Esophagus squamous epithelium (tissue), 5 donors: ENCODE measurements at places on chromosomes 6 and 20.

DNA sequence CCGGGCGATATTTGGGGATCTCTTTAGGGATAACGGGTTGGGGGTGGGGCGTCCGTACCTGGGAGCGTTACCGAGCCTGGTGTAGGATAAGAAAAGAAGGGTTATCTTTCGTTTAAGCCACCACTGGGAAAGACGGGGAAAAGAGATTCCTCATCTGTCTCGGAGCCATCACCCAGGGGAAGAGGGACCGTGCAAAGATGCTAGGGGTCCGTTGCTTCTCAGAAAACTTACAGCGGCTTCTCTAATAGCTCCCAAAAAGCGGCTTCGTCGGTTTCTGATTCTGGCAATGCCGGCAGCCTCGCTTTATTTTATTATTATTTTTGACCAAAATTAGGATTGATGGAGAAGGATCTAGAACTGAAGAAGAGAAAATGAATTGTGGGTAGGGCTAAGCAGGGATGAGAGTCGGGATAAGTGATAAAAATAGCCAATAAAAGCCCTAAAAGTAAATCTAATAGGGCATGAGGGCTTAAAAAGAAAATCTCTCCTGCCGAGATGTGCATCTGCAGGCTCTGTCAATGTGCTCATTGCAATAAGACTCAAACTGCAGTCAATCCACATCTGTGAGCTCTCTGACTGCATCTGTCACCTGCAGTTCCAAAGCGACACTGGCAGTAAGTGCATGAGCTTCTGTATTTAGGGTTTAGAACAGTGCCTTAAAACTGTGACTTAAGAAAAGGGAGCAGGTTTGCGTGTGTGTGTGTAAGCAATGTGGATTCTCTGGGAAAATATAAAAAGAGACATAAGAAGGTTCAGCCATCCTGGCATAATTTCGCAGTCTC lies 801 bp downstream of the TBPL1 start:
- DNase-seq = no peak
- H3K4me1 ChIP-seq = peaks cover 40% of the 10 kb centered on the region
- peak overlapping the region; percentile 91 for H3K27ac ChIP-seq
- H3K36me3 ChIP-seq = no peaks in the 10 kb centered on the region
- H3K4me3 ChIP-seq = peak overlapping the region; percentile 99

GRCh38 chr6:11201015-11201414 lies 31.5 kb downstream of the NEDD9 start:
- H3K27me3 ChIP-seq = no peaks in the 10 kb centered on the region
- DNase-seq = no peak
- H3K27ac ChIP-seq = no peak overlapping the region

- H3K27ac ChIP-seq = peak overlapping the region; percentile 83
- H3K27me3 ChIP-seq = no peaks in the 10 kb centered on the region
- no peak for DNase-seq
- peak overlapping the region; percentile 60 for H3K4me3 ChIP-seq
- no peaks in the 10 kb centered on the region for H3K36me3 ChIP-seq
Observed at GRCh38 chr6:29626948-29627754, 5.8 kb downstream of the GABBR1 start.

DNA sequence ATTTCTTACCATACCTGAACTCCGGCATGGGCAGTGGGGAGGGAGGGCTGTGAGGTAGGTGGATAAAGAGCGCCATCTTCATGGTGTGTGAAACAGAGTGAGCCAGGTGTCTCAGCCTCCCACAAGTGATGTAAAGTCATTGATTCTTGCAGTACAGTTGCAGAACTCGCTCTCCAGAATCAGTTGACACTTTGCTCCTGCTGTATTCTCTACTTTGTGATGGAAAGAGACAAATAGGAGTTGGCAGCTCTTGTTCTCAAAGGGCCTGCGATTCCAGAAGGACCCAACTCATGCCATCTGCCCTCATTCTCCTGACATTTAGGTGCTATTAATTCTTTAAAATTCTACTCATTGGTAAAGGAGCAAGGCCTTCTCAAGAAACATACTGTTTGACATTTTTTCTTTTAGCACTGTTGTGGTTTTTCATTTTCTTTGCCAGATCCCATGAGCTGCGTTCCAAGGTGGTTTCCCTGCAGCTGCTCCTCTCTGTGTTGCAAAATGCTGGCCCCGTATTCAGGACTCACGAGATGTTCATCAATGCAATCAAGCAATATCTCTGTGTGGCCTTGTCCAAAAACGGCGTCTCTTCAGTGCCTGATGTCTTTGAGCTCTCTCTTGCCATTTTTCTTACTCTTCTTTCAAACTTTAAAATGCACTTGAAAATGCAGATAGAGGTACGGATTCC lies 49.3 kb downstream of the ARFGEF2 start:
- no peak overlapping the region for H3K4me3 ChIP-seq
- peaks cover 2% of the 10 kb centered on the region for H3K4me1 ChIP-seq
- DNase-seq = no peak
- no peak overlapping the region for H3K27ac ChIP-seq

- DNase-seq = no peak
- no peaks in the 10 kb centered on the region for H3K4me1 ChIP-seq
- H3K4me3 ChIP-seq = no peak overlapping the region
- H3K36me3 ChIP-seq = no peaks in the 10 kb centered on the region
Observed at GRCh38 chr6:90575267-90575666, 11.6 kb downstream of the MAP3K7 start.

- peaks cover 19% of the 10 kb centered on the region for H3K4me1 ChIP-seq
- H3K36me3 ChIP-seq = no peaks in the 10 kb centered on the region
- H3K4me3 ChIP-seq = no peak overlapping the region
- peak overlapping the region; percentile 75 for H3K27ac ChIP-seq
- no peaks in the 10 kb centered on the region for H3K27me3 ChIP-seq
- no peak for DNase-seq
Observed at GRCh38 chr6:56671651-56672461, 29.2 kb upstream of the DST start.

DNA sequence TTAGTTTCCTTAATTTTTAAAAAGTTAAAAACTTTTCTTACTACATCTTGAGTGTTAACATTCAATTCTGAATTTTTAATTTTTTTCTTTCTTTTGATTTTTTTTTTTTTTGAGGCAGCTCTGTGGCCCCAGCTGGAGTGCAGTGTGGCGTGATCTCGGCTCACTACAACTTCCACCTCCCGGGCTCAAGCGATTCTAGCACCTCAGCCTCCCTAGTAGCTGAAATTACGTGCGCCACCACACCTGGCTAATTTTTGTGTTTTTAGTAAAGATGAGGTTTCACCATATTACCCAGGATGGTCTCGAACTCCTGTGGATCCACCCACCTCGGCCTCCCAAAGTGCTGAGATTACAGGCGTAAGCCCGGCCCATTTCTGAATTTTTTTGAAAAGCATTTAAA lies 1.2 kb downstream of the DDX43 start:
- no peaks in the 10 kb centered on the region for H3K36me3 ChIP-seq
- DNase-seq = no peak
- no peaks in the 10 kb centered on the region for H3K27me3 ChIP-seq
- no peak overlapping the region for H3K27ac ChIP-seq

DNA sequence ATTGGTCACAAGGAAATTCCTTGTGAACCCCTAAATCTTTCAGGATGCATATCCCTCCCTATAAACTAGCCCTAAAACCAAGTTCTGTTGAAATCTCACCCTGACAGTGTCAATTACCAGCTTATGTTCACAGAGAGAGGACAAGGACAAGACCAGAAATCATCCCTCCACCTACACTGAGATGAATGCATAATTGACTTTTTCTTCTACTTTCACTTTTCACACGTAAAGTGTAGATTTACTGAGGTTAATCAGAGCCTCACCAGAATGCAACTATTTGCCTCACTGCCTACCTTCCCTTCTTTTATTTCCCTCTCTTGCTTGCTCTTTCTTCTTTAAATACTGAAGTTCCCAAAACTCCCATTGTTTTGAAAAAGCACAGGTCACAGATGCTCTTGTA lies 15.3 kb upstream of the NKAIN2 start:
- H3K27me3 ChIP-seq = no peaks in the 10 kb centered on the region
- DNase-seq = no peak
- no peaks in the 10 kb centered on the region for H3K4me1 ChIP-seq
- no peak overlapping the region for H3K4me3 ChIP-seq

DNA sequence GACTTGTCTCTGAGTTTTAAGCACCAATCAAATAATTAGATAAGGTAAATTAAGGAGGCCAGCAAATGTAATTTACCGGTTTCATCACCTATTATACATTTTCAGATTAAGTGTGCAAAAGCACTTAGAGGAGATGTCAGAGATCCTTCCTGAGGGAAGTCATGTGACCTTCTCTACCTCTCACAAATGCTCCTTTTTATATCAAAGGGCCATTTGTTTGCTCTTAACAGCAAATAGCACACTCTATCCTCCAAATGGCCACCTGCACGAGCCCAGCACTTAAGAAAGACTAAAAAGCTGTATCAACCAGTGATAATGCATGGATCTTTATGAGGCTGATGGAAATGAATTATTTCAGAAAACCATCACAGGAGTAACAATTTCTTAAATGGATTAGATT lies 149.4 kb downstream of the ELOVL4 start:
- no peaks in the 10 kb centered on the region for H3K4me1 ChIP-seq
- no peaks in the 10 kb centered on the region for H3K36me3 ChIP-seq
- H3K4me3 ChIP-seq = no peak overlapping the region
- no peak for DNase-seq
- no peaks in the 10 kb centered on the region for H3K27me3 ChIP-seq
- H3K27ac ChIP-seq = no peak overlapping the region

DNA sequence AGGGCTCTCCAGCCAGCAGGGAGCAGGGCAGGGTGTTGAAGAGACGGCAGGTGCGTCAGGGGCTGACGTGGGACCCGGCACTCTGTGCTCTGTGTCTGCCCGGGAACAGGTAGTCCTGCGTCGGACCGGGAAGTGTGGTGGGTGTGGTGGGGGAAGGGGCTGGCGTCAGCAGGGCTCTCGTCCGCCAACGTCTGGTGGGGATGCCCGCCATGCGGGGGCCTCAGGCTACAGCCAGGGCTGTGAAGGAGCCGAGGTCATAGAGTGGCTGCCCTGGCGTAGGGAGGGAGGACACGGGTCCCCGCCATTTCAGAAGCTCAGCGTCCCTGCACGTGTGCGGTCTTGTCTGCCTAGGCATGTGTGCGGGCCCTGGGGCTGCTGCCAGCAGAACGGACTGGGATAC lies 25.3 kb downstream of the DNAJC5 start:
- DNase-seq = no peak
- H3K4me3 ChIP-seq = no peak overlapping the region
- no peaks in the 10 kb centered on the region for H3K4me1 ChIP-seq

DNA sequence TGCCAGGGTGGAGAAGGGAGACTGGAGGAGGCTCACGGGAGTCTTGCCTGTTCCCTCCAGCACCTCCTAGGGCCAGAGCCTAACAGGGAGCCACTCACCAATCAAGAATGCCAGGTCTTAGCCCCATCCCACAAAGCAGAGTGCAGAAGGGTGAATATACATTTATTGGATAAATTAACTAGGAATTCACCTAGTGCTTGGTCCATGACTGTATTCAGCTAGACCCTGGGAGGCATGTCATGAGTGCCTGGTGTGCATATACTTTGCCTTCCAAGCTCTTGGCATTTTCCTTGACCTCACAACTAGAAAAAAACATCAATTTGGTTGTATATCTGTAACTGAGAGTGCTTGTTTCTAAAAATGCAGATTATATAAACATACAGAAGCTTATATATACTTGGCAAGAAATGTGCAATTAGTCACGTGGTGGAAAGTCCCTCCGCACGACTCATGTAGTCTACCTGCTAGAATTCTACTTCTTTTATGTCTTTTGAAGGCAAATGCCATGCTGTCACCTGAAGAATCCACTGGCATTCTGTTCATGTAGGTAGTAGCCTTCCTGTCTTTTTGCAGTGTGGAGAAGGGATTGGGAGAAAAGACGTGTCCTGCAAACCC lies 991.0 kb downstream of the KIF16B start:
- no peaks in the 10 kb centered on the region for H3K4me1 ChIP-seq
- no peaks in the 10 kb centered on the region for H3K27me3 ChIP-seq
- DNase-seq = no peak
- H3K36me3 ChIP-seq = no peaks in the 10 kb centered on the region
- H3K27ac ChIP-seq = no peak overlapping the region

- no peak overlapping the region for H3K4me3 ChIP-seq
- H3K27me3 ChIP-seq = no peaks in the 10 kb centered on the region
- H3K4me1 ChIP-seq = no peaks in the 10 kb centered on the region
- no peaks in the 10 kb centered on the region for H3K36me3 ChIP-seq
Observed at GRCh38 chr6:7424967-7425807, 35.6 kb downstream of the RIOK1 start.

- no peak overlapping the region for H3K4me3 ChIP-seq
- no peaks in the 10 kb centered on the region for H3K36me3 ChIP-seq
- no peak for DNase-seq
- H3K27ac ChIP-seq = peak overlapping the region; percentile 51
- no peaks in the 10 kb centered on the region for H3K4me1 ChIP-seq
- H3K27me3 ChIP-seq = no peaks in the 10 kb centered on the region
Observed at GRCh38 chr6:127464881-127465459, 5.8 kb upstream of the KIAA0408 start.

- H3K36me3 ChIP-seq = peaks cover 44% of the 10 kb centered on the region
- no peak for DNase-seq
- H3K27me3 ChIP-seq = no peaks in the 10 kb centered on the region
- H3K27ac ChIP-seq = no peak overlapping the region
- H3K4me3 ChIP-seq = no peak overlapping the region
- H3K4me1 ChIP-seq = no peaks in the 10 kb centered on the region
Observed at GRCh38 chr20:24955045-24955444, 6.0 kb downstream of the CST7 start.

- no peak overlapping the region for H3K27ac ChIP-seq
- no peak overlapping the region for H3K4me3 ChIP-seq
- H3K4me1 ChIP-seq = no peaks in the 10 kb centered on the region
- no peak for DNase-seq
- no peaks in the 10 kb centered on the region for H3K27me3 ChIP-seq
Observed at GRCh38 chr6:9140951-9141460, 705.7 kb upstream of the SLC35B3 start.

DNA sequence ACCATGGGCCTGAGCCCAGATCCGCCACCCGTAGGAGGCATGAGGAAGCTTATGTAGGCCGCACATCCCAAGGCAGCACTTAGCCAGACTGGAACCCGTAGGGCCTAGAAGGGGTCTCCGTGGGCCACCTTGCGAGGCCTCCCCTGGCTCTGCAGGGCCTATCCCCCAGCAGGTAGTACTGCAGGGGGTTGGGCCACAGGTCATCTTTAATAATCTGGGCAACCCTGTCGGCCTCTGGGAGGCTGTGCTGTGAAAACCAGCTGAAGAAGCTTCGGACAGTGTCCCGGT lies 18.5 kb downstream of the PLAGL2 start:
- DNase-seq = no peak
- no peak overlapping the region for H3K4me3 ChIP-seq
- no peaks in the 10 kb centered on the region for H3K27me3 ChIP-seq
- H3K4me1 ChIP-seq = peaks cover 8% of the 10 kb centered on the region

GRCh38 chr6:32244946-32245398 lies 21.1 kb upstream of the NOTCH4 start:
- H3K27me3 ChIP-seq = no peaks in the 10 kb centered on the region
- peak overlapping the region; percentile 35 for H3K4me3 ChIP-seq
- no peaks in the 10 kb centered on the region for H3K36me3 ChIP-seq
- H3K27ac ChIP-seq = peak overlapping the region; percentile 44
